ENCODE measurements at places on chromosomes 7 and 10.

DNA sequence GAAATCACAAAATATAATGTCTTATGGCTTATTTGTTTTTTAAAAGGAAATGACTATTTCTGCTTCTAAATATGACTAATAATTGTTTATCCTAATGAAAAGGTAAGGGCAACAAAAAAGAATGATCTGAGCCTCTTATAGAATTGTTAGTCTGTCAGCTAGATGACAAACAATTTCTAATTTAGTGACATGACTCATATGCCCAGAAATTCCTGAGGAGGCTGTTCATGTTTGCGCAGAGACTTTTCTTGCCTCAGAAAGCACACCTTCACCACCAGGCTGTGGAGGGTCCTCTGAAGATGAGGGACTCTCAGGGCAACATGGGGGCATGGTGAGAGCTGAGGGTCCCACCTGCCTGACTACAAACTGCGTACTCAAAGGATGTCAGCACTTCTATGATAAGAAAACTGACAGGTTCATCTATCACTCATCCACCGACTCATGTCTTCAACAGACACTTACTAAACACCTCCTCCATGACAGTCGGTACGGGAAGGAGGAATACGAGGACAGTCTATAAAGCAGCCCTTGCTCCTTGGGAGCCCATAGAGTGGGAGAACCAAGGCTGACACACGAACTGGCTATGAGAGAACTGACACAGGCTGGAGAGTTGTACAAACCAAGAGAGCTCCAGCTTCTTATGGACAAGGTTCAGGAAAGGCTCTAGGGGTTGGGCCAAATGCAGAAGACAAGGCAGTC lies 102.0 kb downstream of the PKD1L1 start:
- no peak for DNase-seq

GRCh38 chr7:150361807-150362621 lies 6.6 kb upstream of the REPIN1 start:
- DNase-seq = no peak

- no peak for DNase-seq
These were observed 74.5 kb upstream of the LEP start for GRCh38 chr7:128166603-128167041.

- no peak for DNase-seq
These were observed 350 bp upstream of the ZNF37A start for GRCh38 chr10:38093816-38094157.

DNA sequence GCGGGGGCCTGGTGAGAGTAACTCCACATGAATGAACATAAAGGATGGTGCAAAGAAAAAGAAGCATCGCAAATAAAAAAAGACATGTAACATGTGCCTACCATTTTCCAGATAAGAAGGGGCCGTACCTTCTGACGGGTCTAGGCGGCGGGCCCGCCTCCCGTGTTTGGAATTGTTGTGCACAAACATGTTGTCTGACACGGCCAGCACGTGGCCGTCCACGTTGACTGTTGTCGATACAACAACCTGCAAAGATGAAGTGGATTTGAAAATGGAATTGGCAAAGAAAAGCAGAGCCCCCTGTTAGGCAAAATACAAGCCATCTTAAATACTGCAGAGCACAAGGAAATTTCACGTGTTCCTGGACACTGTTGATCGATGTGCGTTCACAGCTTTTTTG lies 90.7 kb downstream of the EBF3 start:
- DNase-seq = no peak

GRCh38 chr10:88253-88652 lies 39.2 kb upstream of the TUBB8 start:
- no peak for DNase-seq

GRCh38 chr7:101208794-101209193 lies 8.0 kb upstream of the MOGAT3 start:
- DNase-seq = no peak

GRCh38 chr7:12985228-12985627 lies 297.8 kb downstream of the ARL4A start:
- DNase-seq = no peak

DNA sequence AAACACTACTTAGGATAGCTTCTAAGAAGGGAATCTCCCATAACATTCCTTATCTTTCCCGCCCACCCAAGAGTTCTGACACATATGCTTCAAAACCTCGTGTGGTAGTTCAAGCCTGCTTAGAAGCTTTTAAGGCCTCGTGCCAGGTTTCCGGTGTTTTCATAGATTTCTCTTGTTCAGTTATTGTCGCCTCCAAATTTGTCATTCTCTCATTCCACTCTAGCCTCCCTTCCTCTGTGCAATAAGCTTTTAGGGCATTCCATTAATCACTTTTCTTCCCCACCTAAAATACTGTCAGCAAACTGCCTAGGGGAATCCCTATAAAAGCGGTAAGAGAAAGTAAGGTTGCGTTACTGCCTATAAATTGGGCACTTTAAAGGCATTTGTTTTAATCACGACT lies 718 bp upstream of the BPGM start:
- DNase-seq = no peak

GRCh38 chr10:24261627-24262026 lies 52.7 kb downstream of the KIAA1217 start:
- no peak for DNase-seq

GRCh38 chr7:42831718-42832522 lies 80.0 kb downstream of the C7orf25 start:
- no peak for DNase-seq

GRCh38 chr10:74011770-74012169 lies 13.9 kb downstream of the VCL start:
- no peak for DNase-seq

DNA sequence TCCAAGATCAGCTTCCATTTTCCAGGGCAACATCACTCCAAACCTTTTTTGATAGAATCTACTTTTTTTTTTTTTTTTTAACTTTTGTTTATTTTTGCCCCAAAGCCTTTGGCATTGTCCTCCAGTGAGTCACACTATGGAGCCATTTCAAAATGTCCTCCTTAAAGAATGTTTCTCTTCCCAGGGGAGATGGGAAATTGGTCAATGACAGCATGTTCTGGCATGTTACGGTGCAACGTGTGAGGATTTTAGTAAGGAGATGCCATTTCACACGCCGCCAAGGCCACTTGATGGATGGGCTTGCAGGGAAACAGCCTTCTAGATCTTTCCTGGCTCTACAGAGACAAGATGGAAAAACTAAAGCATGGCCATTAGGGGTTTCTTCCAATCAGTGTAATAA lies 30.7 kb upstream of the TRIL start:
- no peak for DNase-seq

DNA sequence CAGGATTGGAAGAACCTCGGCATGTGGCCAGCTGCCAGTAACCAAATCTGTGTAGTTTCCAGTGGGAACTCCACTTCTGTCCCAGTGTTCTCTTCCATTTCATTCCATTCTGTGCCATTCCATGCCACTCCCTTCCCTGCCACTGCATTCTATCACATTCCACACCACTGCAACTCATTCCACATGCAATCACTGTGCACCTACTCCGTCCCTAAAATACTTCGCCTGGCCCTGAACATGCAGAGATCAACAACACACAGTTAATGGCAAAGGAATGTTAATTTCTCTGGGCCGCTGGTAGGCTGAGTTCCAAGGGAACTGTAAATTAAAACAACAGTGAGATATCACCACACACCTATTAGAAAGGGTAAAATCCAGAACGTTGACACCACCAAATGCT lies 64.8 kb downstream of the AKR1B1 start:
- no peak for DNase-seq

DNA sequence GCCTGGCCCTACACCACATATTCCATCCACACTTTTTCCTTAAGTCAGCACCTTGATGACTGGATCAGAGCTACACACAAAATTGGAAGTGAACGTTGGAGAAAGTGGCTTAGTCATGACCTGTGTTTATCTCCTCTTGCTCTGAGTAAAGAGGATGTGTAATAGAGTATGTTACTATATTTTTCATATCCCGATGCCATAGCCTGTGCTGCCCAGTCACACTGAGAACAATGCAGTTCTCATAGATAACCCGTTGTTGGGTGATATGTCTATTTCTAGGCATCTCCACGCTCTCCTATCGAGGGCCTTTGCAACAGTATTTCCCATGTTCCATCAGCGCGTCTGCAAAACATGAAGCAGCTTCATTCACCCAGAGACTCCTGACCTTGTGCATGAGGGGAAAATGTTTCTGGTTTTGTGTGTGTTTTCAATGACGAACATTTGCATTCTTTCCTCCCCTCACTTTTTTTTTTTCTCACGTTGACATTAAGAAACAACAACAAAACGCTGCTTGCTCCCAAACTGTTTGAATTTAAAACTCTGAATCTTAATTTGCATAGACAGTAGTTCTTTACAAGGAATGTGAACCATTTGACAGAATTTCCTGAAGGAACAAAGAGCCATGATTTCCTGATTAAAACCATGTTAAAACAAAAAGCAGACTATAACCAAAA lies 43.4 kb downstream of the GRK5 start:
- DNase-seq = no peak

DNA sequence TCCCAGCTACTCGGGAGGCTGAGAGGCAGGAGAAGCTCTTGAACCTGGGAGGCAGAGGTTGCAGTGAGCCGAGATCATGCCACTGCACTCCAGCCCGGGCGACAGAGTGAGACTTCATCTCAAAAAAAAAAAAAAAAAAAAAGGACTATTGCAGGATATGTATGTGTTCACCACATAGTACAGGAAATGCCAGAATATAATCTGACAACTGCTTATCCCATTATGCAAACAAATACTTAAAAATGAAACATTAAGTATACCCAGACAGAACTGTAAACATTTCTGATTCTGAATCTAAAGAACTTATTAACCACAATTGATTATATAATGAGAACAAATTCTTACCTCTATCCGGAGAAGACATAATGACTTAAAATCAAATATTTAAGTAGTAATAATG lies 18.7 kb downstream of the DKK1 start:
- no peak for DNase-seq

GRCh38 chr10:63976538-63976937 lies 455.3 kb downstream of the REEP3 start:
- DNase-seq = no peak

DNA sequence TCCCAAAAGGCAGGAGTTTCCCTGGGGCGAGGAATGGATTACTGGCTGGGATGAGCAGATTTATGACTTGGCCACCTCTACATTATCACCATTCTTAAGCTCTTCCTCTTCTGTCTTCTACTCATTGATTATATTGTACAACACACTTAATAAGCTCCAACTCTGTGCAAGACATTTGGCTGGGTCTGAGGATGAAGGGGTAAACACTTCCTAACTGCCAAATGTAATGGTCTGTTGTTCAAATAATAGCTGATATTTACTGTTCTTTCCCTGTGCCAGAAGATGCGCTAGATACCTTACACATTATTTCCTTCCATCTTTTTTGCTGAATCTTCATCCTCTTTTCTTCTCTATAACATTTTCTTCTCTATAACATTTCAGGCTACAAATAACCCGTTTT lies 11.6 kb downstream of the OR6V1 start:
- no peak for DNase-seq

GRCh38 chr10:69696073-69696731 lies 66.2 kb downstream of the FAM241B start:
- DNase-seq = no peak

DNA sequence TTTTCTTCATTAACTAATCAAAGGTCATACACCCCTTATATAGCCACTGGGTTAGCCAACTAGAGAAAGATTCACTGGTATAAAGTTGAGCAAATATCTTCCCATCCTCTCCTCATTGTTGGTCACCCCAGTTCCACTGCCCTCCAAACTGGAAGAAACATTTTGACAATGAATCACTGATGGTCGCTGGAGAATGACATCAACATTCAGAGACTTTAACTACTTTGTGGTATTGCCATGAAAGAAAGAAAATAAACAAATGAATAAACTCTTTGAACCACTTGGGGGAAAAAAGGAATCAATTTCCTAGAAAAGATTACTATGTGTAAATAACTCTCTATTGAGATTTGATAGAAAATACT lies 23.4 kb downstream of the HYCC1 start:
- DNase-seq = no peak

- peak; percentile 43 for DNase-seq
These were observed 36.7 kb downstream of the PFKFB3 start for GRCh38 chr10:6239213-6239991.

DNA sequence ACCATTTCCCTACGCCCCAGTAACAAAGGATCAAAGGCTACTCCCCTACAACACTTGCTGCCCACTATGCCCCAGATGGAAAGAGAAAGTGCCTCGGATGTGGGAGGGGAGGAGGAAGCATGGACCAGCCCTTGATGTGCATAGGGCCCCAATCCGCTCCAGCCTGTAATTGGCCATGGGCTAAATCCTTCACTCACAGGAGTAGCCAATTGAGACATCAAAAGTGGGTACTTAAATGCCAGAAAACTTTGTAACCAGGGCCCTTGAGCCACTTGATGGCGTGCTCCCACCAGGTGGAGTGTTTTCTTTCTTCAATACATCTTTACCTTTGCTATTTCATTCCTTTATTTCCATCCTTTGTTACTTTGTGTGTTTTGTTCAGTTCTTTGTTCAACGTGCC lies 500.5 kb upstream of the LRRN3 start:
- no peak for DNase-seq

GRCh38 chr10:20535897-20536881 lies 360.9 kb downstream of the NEBL start:
- no peak for DNase-seq

GRCh38 chr7:93823621-93824020 lies 66.9 kb downstream of the TFPI2 start:
- no peak for DNase-seq

DNA sequence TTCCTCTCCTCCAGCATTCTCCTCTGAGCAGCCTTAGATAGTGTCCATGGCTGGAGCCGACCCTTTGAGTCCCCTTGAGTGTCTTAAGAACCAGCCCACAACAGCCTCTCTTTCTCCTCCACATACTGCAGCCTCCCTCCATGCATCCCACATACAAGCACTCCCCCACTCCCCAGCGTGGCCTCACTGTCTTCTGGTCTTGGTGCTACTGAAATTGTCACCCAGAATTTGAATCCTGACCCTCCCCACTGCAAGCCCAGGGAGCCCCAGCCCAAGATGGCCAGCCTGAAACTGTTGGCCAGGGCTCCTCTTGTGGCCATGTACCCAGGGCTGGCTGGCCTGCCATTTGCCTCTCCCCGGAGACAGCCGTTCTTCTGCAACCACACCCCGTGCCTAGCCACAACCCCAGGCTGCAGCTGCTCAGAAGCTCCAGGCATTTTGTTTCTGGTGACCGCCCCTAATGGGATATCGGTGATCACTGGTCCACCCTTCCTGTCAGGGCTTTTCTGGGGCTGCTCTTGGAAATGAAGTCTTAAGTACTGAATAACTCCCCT lies 18.8 kb upstream of the SH2D4B start:
- DNase-seq = no peak

GRCh38 chr7:106542550-106543220 lies 118.3 kb downstream of the CCDC71L start:
- peak; percentile 7 for DNase-seq
